ENCODE measurements at places on chromosomes 4 and X.

DNA sequence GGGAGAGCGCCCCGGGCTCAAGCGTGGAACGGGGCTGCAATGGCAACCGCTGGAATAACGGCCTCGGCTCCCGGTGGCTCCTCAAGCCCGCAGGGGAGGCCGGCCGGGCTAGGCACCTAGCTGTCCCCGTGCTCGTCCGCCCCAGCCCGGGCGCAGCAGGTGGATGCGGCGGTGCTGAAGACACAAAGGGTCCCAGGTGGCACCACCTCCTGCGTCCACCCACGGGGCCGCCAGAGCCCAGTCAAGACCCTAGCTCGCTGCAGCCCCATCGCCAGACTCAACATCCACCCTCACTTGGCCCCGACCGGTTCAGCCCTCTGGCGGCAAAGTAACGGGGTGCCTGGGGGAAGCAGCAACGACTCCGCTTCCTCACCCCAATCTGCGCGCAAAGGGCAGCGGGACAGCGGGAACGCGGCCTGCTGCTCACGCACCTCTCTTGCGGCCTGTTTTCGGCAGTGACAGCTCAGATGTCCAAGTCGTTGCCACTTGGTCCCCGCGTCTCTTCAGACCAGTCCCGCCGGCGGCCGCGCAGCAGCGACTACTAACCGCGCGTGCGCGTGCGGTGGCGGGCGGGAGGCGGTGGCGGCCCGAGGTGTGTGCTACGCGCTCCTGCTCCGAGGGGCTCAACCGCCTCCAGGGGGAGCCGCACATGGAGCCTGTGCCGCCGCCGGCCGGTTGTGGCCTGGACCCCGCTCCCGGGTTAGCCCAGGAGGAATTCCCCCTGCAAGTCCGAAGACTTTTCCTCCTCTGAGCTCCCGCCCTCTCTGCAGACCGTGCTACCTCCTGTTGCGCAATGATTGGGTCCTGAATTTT lies at the start of gene CLGN:
TSS of gene CLGN (minus strand) at position 543 of the 813 bp plus-strand sequence. CDS start 14,570 bp downstream, outside the sequence.
- no peak for DNase-seq

DNA sequence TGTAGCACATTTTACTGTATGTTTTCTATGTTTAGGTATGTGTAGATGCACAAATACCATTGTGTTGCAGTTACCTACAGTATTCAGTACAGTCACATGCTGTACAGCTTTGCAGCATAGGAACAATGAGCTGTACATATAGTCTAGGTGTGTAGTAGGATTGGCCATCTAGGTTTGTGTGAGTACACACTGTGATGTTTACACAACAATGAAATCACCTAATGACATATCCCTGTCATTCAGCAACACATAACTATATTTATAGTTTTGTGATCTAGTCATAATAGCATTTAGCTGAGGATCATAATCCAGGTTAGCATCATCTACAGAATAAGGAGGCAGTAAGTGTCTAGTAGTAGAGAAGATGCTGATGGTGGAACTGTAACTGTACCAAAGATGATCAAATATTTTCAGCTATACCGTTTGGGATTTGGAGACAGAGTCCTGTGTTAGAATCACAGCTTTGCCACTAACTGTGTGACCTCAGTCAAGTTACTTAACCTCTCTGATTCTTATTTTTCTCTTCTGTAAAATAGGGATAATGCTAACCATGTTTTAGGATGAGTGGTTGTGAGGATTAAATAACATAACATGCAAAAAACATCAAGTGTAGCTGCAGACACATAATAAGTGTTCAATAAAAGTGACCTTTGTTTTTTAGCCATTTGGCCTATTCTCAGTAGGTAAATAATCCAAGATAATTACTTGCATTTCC lies 73.3 kb downstream of the LIMCH1 start:
- DNase-seq, result no peak

DNA sequence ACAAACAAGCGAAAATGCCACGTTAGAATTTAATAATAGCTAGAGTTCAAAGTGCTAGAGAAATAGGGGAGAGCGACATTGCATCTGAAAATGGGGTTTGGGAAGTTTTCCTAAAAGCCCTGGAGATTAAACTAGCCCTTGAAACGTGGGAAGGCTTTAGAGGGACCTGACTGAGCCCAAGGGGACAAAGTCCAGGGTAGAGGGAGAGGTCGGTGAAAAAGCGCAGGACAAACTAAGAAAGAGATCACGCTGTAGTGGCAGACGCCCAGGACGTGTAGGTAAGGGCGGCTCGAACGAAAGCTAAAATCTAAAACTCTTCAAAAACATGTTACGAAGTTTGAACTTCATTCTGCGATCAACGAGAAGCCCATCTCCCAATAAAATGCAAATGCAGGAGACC lies 1.1 kb upstream of the ATP11C start:
- no peak for DNase-seq

DNA sequence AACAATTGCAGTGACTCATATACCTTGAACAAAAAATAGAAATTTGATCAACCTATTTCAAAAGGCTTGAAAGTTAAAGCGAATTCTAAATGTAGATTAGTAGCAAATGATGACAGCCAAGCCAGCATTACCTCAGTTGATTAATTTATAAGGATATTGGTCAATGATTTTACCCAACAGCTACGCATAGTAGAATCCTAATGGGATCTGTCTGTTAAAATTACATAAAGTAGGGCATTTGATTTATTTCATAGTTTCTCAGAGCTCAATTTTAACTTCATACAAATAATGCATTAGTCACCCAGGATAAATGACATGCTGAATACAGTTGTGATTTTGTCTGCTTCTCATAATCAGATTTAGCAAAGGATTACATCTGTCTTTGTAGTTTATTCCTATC lies 12.0 kb downstream of the AFF2 start:
- no peak for DNase-seq

- no peak for DNase-seq
Observed at GRCh38 chrX:125505207-125505606, 185.5 kb downstream of the TEX13C start.

DNA sequence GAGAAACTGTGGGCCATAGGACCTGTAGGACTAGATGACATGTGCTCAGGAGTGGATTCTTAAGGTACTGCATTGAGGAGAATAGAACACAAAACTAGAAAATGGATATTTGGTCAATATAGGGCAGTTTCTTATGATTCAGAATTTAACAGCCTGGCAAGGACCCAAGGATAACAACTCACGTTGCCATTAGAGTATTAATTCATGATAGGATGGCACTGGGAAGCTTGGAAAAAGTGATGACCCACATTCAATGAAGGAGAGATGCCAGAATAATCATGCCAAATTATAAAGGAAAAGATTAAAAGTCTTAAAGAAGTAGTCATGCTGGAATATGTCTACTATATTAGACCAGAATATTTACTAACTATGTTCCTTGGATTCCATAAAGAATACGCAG lies 594.5 kb downstream of the ANKRD50 start:
- DNase-seq, result no peak

GRCh38 chr4:40656201-40656863 lies 26.7 kb upstream of the RBM47 start:
- no peak for DNase-seq

GRCh38 chrX:115408771-115409400 lies 119.4 kb downstream of the LUZP4 start:
- DNase-seq, result no peak

DNA sequence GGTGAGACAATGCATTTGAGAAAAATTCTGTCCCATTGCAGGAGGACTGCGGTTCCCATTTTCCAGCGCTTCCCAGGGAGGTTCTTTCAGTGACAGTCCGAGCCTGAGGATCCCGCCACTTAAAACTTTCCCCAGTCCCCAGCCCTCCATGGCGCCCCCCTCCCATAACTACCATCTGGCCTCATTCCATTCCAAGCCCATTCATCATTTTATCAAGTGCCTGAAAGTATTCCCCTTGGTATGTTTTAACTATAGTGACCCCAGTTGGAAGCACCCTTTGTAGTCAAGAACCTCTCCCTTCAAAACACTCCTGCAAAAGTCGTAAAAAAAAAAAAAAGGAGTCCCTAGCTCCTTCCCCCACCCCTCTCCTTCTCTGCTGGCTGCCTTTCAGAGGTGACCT lies 1.2 kb downstream of the RASL11B start:
- DNase-seq, result no peak
